ENCODE measurements at places on chromosomes 11 and 22.

- DNase-seq = no peak
Observed at GRCh38 chr11:29405305-29405704, 611.5 kb downstream of the KCNA4 start.

GRCh38 chr11:116517584-116517983 is 255.2 kb downstream of the BUD13 start:
- DNase-seq = no peak

DNA sequence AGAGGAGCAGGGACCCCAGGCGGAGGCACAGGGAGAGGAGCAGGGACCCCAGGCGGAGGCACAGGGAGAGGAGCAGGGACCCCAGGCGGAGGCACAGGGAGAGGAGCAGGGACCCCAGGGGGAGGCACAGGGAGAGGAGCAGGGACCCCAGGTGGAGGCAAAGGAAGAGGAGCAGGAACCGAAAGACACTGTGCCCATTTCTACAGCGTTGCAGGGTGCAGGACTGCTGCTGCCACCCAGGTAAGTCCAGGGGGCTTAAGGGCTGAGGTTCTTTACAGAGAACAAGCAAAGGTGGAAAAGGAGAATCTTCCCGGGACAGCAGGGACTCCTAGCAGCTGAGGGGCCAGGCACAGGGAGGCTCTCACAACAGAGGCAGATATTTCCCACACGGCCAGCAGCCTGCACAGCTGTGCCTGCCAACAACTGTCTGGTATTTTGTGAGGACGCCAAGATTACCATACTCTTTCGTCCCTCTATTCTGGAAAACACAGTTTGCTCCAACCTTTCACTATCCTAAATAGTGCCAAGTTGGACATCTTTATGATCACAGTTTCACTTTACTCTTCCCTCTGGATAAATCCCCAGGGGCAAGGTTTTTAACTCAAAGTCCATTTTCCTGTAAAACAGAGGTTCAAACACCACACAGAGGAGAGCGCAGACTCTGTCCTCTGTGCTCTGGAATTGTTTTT is 39.4 kb downstream of the SHANK2 start:
- no peak for DNase-seq

GRCh38 chr11:132681971-132682370 is 850.3 kb downstream of the OPCML start:
- DNase-seq = no peak

DNA sequence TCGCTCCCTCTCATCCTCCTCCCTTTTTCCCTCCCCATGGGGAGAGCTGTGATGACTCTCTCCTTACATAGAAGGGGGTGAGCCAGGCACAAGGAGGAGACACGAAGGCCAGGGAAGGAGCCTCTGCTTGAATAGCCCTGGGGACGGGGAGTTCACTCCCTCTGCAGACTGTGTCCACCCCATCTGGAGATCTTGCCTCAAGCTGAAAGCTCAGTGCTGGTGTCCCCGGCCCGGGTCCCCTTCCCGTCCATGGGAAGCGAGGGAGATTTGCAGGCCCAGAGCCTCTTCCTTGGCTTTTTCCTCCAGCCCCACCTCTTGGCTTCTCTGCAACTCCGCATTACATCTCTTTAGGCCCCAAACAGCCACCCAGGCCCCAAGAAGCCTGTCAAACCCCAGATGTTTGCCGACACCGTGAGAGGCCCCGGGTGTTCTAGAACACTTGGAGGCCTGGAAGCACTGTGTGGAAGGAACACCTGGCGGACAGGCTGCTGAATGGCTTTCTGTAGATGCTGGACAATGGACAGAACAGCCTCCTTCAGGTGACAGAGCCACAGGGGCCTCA is 32.3 kb downstream of the LINC01488 start:
- no peak for DNase-seq
